Occipital lobe (tissue), 3 donors: ENCODE measurements at places on chromosomes 2 and 18. TPM values are rescaled to one million over a fixed set of nuclear protein-coding genes. Genes with fewer than 3 reads are reported as not detected.

The CDK5R2 gene
- 6.2 TPM for total RNA-seq

The SPP2 gene
- not detected for total RNA-seq

The CTAGE1 gene
- total RNA-seq, result not detected

The SLC11A1 gene
- 1.7 TPM for total RNA-seq

The CNGA3 gene
- 4.4 TPM for total RNA-seq

The EFHD1 gene
- 1.1 TPM for total RNA-seq

The ACKR3 gene
- 20.3 TPM for total RNA-seq

The KCNS3 gene
- 3.4 TPM for total RNA-seq

The VSNL1 gene
- 23.1 TPM for total RNA-seq

The MC2R gene
- total RNA-seq, result not detected

The THOC1 gene
- 117 TPM for total RNA-seq

The OBSL1 gene
- 39.9 TPM for total RNA-seq

The BMP10 gene
- not detected for total RNA-seq

The ANKRD62 gene
- total RNA-seq, result 0.16 TPM

The SERPINB12 gene
- not detected for total RNA-seq
